Activated naive CD4-positive, alpha-beta T cell treated with Interleukin-2 at 50 U/mL for 16 hours (primary cell): ENCODE measurements at places on chromosomes 13 and 19.

DNA sequence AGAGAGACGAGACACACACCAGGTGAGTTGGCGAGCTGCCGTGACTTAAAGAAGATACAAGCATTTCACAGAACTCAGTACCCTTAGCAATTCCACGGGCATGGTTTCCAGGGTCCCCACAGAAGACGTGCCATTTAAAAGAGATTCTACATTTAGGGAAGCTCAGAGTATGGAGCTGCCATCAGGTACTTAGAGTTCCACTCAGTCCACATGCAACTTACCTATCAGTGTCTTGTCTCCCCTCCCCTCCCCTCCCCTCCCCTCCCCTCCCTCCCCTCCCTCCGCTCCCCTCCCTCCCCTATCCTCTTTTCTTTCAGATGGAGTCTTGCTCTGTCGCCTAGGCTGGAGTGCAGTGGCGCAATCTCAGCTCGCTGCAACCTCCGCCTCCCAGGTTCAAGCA, 12.2 kb downstream of the ZNF30 start:
- no peak for DNase-seq

- no peak for DNase-seq
These were observed 14.0 kb downstream of the ZC3H4 start for GRCh38 chr19:47099576-47100050.

DNA sequence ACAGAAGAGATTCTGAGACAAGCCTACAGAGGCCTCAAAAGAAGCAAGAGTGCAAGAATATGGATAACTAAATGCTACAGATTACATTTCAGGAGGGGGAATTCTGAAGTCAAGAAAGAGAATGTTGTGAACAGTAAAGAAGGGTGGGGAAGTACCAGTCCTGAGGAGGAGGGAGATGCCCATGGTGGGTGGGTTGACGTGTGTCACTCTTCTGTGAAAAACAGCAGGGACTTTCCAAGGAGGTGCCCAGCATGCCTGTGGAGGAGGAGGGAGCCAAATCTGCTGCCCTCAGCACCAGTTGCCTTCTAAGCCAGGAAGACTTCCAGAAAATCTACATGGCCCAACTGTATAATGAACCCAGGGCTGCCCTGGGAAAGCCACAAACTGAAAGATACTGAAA, 87.7 kb downstream of the SGCG start:
- peak; percentile 24 for DNase-seq

- DNase-seq = no peak
These were observed 1.5 kb downstream of the MFSD12 start for GRCh38 chr19:3555653-3556422.
